ENCODE measurements at places on chromosomes 1 and 21.

GRCh38 chr21:21971384-21971783, 973.2 kb downstream of the NCAM2 start:
- peak; percentile 30 for DNase-seq

DNA sequence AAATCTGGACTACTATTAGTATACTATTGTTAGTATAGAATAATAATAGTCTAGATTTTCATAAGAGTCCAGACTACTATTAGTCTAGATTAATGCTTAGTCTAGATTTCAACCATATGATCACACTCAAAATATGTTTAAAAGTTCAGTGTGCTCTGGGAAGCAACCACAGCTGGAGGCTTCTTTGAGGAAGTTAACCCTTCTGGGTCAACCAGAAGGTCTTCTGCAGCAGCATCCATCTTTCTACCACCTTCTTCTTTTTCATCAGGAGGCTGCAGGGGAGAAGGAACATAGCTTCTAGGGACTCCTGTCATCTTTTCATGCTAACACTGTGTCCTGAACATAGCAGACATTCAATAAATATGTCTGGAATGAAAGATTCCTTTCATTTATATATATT, 51.2 kb upstream of the DNAJC6 start:
- DNase-seq, result no peak

DNA sequence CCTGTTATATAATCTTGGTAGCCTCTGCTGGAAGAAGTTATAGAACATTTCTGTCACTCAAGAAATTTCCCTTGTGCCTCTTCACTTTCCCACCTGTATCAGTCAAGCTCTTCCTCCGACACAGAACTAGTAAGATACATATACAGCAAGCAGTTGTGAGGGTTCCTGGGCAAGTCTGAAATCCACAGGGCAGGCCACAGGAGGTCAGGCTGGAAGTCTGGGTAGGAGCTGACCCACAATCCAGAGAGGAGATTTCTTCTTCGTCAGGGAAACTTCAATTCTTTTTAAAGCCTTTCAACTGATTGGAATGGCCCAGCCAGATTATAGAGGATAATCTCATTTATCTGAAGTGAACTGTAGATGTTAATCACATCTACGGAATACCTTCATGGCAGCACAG, 96.4 kb upstream of the FMN2 start:
- DNase-seq, result no peak

GRCh38 chr1:162003830-162004215, 19.8 kb downstream of the OLFML2B start:
- DNase-seq, result peak; percentile 92

DNA sequence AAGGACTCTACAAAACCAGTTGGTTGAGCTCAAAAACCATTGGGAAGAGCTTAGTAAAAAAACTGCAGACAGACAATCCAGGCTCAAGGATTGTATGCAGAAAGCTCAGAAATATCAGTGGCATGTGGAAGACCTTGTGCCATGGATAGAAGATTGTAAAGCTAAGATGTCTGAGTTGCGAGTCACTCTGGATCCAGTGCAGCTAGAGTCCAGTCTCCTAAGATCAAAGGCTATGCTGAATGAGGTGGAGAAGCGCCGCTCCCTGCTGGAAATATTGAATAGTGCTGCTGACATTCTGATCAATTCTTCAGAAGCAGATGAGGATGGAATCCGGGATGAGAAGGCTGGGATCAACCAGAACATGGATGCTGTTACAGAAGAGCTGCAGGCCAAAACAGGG, 104.0 kb upstream of the BMP8A start:
- peak; percentile 66 for DNase-seq

DNA sequence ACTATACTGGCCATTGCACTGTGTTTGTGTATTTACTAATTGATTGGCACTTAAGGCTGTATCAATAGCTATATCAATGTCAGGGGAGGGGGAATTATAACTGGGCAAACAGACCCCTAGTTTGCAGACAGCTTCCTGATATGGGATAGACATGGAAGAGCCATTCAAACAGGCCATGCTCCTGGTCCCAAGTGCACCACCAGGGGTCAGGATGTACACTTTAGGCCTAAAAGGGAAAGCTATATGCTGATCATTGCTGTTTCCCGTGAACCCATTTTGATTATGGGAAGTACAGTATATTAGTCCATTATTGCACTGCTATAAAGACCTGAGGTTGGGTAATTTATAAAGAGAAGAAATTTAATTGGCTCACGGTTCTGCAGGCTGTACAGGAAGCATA, 124.9 kb upstream of the BACE2 start:
- DNase-seq, result no peak

DNA sequence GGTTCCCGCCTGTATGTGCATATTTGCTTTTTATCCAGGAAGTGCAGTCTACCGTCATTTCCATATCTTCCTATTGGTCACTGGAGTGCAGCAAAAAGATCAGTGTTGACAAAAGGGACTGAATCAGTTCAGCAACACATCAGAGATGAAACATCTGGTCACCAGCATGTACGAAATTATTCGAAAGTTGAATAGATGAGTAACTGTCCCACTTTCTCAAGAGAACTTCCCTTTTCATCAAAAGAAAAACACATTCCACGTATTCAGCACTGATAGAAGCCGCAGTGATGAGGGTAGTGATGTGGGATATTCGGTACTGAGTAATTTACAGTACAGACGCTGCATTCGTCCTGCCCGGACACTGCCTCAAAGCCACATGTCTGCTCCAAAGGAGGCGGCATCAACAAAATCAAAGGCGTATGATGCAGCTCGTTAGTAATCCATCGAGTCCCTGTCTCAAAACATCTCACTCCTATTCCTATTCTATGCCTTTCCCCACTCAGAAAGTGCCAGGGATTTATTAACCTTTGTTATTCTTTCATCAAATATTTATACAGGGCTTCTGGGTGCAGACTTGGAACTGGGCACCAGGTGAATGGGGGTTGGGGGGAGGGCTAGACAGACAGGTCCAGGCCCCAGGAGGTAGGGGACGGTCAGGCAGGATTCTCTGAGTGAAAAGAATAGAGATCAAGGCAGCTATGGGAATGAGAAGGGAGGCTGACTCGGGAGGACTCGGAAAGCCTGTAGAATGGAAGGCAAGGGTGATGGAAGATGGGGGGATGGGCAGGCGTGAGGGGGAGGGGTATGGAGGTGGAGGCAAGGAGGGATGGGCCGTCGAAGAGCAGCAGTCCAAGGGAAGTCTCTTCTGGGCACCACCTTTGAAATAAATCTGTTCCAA, 79.5 kb upstream of the SLC45A1 start:
- no peak for DNase-seq

GRCh38 chr1:25922056-25922970, 16.1 kb upstream of the STMN1 start:
- no peak for DNase-seq

DNA sequence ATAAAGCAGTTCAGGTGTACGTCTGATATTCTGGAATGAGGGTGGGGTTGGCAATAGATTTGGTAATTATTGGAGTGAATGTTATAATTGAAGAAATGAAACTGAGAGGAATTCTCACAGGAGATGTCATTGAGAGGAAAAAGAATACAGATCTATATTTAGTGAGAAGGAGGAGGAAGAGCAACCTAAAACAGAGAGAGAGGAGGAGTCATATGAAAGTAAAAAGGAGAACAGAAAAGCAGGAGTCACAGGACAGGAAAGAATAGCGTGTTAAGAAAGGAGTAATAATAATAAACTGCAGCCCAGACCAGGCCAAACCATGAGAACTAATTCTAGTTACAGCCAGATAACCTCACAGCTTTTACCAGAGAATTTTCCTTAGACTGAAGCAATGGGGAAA, 62.7 kb upstream of the MROH9 start:
- no peak for DNase-seq

GRCh38 chr1:116880917-116881316, 28.8 kb upstream of the PTGFRN start:
- DNase-seq, result no peak

DNA sequence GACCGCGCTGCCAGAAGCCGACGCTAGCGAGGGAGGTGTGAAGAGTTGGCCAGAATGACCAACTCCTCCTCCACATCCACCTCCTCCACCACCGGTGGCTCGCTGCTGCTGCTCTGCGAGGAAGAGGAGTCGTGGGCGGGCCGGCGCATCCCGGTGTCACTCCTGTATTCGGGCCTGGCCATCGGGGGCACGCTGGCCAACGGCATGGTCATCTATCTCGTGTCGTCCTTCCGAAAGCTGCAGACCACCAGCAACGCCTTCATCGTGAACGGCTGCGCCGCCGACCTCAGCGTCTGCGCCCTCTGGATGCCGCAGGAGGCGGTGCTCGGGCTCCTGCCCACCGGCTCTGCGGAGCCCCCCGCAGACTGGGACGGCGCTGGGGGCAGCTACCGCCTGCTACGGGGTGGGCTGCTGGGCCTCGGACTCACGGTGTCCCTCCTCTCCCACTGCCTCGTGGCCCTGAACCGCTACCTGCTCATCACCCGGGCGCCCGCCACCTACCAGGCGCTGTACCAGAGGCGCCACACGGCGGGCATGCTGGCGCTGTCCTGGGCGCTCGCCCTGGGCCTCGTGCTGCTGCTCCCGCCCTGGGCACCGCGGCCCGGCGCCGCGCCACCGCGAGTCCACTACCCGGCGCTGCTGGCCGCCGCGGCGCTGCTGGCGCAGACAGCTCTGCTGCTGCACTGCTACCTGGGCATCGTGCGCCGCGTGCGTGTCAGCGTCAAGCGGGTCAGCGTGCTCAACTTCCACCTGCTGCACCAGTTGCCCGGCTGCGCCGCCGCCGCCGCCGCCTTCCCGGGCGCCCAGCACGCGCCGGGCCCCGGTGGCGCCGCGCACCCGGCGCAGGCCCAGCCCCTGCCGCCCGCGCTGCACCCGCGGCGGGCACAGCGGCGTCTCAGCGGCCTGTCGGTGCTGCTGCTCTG, 1.2 kb downstream of the GPR88 start:
- DNase-seq, result no peak

GRCh38 chr1:213296558-213296957, 245.5 kb downstream of the RPS6KC1 start:
- DNase-seq, result no peak

DNA sequence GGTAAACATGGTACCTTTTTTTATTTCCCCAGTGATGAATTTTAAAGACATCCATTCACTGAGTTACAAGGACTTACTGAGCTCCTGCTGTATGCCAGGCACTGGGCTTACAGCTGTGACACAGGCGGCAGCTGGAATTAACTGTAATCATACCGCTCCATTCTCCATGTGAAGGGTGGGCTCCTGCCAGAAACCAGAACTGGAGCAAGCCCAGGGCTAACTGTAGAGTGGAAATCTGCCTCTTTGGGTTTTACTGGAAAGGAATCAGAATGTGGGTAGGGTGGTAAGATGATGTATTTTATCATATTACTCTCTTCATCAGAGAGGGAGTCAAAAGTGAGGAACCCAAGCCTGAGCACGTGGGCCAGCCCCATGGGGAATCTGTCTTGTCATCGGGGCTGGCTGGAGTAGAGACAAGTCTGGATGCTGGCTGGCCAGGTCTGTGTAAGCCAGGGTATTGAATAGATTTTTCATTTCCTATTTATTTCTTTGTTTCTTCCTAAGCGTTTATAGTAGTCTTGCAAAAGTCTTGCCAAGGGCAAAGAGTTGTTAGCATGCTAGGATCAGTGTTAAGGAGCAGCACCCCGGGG, 21.5 kb downstream of the FGGY start:
- no peak for DNase-seq

GRCh38 chr1:223358826-223359225, 5.2 kb downstream of the SUSD4 start:
- no peak for DNase-seq

GRCh38 chr1:17776426-17776825, 21.3 kb downstream of the ACTL8 start:
- no peak for DNase-seq

DNA sequence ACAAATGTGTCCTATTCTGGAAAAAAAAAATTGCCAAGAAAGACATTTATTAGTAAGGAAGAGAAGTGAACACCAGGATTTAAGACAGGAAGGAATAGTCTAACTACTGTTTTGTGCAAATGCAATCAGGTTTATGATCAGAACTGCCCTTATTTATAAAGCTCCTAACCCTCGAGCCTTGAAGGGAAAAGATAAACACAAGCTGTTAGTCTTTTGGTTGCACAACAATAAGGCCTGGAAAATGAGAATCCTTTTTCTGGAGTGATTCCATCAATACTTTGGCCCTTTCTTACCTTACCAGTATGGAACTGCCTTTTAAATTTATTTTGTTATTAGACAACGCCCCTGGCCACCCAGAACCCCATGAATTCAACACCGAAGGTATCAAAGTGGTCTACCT, 52.9 kb downstream of the SNRPE start:
- DNase-seq, result no peak

- DNase-seq, result no peak
Measured at GRCh38 chr1:182703539-182703938, 19.2 kb upstream of the RGS8 start.

- DNase-seq, result no peak
Measured at GRCh38 chr1:167301355-167301754, 80.7 kb downstream of the POU2F1 start.
